ENCODE measurements at places on chromosomes 6 and 20.

DNA sequence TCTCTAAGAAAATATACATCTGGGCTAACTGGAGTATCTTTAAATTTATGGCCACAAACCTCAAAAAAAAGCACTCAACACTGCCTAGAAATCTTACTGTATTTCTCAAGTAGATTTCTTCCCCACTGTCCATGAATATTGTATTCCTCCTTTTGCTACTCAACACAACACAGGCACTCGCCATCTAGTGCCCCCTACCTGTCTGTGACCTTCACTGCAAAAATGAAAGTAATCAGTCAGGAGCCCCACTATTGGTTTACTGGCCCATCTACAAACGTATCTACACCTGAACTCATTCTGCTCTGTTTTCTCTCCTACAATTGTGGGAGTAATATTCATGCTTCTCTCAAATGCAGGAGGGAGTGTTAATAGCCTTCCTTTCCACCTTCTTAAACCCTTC lies 58.3 kb downstream of the LY86 start:
- no peak for DNase-seq

- DNase-seq: no peak
These were observed 13.6 kb downstream of the NOL4L start for GRCh38 chr20:32571566-32571965.

DNA sequence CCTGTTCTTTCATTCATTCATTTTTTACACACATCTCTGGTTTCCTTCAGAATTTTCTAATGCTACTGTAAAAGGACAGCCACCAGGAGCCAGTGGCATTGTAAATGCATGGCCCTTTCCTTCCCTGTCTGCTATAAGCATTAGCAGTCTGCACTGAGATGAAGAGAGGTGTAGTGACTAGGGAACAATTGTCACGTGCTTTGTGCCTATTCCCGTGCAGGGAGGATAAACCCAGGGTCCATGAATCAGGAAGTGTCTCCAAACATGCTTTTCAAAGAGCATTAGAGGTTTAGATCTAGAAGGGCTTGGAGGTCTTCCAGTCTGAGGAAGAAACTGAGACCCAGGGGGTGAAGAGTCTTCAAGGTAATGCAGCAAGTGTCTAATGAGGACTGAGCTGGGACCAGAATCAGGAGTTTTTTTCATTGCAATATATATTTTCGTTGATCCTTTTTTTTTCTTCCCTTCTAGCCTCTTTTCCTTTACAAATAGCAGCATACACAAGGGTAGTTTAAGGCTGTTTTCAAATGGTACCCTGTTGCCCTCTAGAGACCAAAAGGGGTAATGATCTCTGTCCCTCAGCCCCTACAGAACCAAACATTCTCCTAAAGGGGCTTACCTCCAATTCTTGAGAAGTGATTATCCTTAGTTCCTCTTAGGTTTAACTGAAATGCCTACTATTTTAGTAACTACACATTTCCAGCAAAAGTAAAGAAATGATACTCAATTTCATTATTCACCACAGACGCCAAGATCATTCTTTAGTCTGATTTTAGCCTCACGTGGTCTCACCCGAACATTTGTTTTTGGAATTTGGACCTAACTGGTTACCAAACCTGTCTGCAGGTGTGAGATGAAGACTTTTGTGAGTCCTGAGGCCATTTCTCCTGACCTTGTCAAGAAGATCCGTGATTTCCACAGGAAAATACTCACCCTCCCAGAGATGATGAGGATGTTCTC lies 6.6 kb downstream of the TRIM15 start:
- DNase-seq: peak; percentile 44

GRCh38 chr6:139534472-139535115 lies 160.1 kb upstream of the CITED2 start:
- DNase-seq: peak; percentile 56

GRCh38 chr6:10314163-10314955 lies 100.5 kb downstream of the TFAP2A start:
- no peak for DNase-seq

GRCh38 chr6:19303383-19303782 lies 533.8 kb upstream of the ID4 start:
- no peak for DNase-seq

DNA sequence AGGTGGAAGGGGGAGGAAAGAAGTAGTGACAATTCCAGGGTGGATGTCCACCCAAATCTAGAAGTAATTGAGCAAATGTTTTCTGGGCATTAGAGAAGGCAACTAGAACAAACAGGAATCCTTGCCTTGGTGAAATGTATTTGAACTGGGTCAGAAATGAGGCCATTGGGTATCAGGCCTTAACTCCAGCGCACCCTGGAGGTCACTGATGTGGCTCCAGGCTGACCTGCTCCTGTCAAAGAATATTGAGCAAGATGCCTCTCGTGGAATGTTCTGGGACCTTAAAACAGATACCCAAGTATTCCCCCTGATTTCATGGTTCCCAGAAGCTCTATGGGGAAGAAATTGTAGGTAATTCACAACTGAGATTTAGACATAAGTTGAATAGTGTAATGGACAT lies 6.9 kb downstream of the HLA-DPB1 start:
- no peak for DNase-seq

DNA sequence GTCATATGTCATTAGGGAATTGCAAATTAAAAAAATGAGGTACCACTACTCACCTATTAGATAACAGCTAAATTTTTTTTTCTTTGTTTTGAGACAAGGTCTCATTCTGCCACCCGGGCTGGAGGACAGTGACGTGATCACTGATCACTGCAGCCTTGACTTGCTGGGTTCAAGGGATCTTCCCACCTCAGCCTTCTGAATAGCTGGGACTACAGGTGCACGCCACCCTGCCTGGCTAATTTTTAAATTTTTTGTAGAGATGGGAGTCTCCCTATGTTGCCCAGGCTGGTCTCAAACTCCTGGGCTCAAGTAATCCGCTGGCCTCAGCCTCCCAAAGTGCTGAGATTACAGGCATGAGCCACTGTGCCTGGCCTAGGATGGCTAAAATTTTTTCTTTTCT lies 57.1 kb upstream of the NCOA3 start:
- no peak for DNase-seq

GRCh38 chr20:38121741-38122140 lies 43.3 kb downstream of the TGM2 start:
- no peak for DNase-seq

DNA sequence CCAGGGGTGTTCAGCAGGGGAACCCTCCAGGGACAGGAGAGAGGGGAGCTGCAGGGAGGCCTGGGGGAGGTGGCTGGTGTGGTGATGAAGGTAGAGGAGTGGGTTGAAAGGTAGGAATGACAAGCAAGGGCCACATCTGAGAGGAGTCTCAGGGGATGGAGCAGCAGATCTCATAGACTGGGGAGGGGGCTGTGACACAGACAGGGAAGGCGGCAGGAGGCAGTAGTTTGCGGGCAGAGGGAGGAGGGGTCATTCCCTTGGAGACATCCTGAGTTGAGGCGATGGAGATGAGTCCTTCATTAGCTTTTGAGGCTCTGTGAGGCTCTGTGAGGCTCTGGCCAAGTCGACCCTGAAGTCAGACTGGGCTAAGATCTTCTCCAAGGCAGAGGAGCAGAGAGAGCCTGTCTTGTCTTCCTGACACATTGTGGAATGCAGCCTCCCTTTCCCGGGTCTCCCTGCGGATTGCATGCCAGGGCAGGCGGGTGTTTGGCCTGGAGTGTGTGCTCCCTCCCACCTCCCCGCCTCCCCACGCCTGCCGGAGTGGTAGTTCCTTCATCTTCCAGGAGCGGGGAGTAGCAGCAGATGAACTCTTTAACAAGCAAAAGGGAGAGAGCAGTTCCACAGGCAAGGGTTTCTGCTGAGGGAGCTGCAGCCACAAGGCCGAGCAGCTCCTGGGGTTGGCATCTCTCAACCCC lies 34.3 kb upstream of the MLN start:
- no peak for DNase-seq

DNA sequence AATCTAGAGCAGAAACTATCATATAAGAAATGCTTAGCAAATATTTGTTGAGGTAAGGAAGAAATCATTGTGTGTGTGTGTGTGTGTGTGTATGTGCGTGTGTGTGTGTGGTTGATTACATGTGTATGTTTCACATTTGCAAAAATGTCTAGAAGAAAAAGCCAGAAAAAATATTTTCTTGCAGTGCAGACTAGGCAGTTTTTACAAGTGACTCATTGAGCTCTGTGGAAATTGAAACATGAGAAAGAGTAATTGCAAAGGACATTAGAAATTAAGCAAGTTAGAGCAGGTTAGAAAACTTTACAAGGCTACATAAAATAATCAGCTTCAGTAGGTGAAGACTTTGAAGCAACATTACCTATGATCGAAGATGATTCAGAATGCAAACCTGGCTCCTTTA lies 669.0 kb upstream of the EYS start:
- no peak for DNase-seq

DNA sequence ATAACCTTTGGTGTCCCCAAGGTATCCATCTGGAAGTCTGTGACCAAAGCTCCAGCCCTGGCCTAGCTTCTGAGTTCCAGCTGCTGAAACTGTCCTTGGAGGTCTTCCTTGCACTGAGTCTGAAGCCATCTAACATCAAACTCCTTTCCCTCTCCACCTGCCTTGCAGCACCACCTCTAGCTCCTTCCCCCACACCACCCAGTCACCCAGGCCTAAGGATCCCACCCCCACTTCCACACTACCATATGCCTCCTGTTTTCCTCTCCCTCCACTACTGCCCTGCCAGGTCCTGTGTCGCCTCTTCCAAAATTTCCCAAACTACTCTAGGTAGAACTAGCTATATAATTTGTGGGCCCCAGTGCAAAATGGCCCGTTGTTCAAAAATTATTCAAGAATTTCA lies 10.8 kb upstream of the MATN4 start:
- DNase-seq: no peak

DNA sequence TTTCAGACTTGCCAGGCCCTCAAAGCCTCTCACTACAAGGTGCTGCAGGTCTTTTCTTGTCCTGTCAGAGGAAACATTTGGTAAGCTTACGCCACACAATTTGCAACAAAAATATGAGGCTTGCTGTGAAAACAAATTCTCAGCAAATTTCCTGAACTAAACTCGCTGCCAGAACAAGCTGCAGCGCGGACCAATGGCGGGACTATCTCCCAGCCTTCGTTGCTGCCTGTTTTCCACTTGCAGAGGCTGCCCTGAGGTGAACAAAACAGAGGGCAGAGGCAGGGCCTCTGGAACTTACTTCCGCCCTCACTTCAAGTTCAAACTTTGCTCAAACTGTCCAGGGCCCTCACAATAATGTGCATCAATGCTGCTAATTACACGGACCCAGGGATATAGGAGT lies 12.4 kb downstream of the UQCC2 start:
- no peak for DNase-seq

Measured in GDM1 (cell line).